Type B pancreatic cell (in vitro differentiated cells): ENCODE measurements at places on chromosomes 2 and 18.

GRCh38 chr2:151937966-151938365 is 109.7 kb upstream of the ARL5A start:
- no peak for DNase-seq

DNA sequence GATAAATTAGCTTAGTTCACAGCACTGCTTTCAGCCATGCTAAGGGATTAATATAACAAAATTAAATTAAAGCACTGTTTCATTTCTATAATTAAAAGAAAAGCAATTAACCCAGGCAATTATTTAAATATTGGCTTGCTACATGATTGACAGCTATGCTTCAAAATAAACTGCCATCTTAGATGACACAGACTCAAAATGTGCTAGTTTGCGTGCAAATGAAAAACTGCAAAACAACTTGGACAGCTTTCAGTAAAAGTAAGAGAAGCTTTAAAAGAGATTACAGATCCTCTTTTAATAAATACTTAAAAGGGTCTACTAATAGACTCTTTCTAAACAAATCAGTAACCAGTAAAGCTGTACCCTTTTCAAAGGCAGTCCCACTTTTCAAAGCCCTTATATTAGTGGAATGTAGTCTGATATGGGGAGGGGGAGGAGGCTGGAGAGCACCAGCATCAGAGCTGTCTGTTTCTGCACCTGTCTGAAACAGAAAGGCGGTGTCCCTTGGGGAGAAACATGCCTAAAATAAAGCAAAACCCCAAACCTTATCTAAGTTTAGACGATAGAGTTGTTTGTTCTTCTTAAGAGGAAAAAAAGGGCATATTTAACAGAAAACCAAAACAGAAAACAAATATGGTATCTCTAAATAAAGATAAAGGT is 20.8 kb downstream of the EIF2AK3 start:
- no peak for DNase-seq

DNA sequence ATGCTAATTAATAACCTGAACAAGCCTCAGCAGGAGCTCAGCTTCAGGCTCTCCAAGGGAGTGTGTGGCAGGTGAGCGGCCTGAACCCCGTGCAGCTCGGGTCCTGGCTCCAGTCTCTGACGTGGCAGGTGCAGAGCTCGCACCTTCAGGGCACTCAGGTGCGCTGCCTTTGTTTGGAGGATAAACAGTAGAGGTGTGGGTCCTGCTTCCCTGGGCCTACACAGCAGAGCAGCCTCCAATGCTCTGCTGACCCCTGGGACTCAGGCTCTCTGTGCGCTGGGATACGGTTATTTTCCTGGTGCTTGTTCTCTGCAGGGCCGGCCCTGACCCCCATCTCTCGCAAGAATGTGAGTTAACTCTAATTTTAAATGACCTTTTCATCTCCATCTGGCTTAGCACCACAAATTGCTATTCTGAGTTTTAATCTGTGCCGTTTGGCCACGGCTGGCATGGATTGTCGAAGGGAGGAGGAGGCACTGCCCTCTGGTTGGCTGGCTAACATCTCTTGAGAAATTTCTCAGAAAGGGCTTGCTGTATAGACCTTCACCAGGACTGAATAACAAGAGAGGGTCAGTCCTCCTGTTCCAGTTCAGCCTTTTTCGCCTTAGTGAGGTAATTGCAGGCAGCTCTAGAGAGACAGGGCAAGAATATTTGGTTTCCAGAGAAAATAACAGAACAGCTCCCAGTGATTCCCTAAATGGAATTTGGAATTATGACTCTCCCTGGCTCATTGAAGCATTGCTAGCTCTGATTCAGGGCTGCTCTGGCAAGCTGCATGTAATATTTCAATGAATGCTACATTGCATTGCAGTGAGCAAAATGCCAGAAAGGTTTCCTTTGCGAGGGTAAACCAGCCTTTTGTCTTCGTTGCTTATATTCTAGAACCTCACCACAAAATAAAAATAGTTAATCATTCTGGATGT is 161.8 kb downstream of the DCDC2C start:
- DNase-seq = no peak

GRCh38 chr18:65477455-65477854 is 273.4 kb upstream of the CDH7 start:
- DNase-seq = no peak

GRCh38 chr2:63537306-63537705 is 51.0 kb downstream of the WDPCP start:
- DNase-seq = no peak
